ENCODE measurements at places on chromosomes 5 and 9.

- peak; percentile 24 for DNase-seq
These were observed 841.9 kb upstream of the ACO1 start for GRCh38 chr9:31542384-31543055.

GRCh38 chr5:67361932-67362729 lies 165.5 kb upstream of the CD180 start:
- DNase-seq = no peak

DNA sequence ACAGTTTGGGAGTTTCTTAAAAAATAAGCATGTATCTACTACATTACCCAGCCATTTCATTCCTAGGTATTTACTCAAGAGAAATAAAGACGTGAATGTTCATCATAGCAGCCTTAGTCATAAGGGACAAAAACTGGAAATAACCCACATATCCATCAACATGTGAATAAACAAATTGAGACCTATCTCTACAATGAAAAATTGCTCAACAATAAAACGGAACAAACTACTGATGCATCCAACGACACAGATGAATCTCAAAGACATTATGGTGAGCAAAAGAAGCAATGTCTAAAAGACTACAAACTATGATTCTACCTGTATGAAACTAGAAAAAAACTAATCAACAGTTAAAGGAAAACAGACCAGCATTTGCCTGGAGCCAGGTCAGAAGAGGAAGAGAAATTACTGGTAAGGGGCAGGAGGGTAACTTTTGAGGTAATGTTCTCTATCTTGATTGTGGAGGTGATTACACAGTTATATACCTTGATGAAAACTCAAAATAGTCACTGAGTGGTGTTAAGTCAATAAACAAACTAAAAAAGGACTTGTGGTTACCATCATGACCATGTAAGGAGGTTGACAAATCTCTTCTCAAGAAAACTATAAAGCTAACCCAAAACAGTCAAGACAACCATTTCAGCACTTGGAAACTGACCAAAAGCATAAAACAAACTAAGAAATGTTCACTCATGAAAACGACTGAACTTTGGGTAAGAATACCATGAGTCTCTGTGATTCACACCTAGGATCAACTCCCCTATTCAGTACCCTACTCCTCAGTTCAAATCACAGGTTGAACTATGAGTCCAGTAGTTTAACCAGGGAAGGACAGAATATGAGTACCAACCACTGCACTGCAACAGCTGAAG lies 10.4 kb downstream of the UIMC1 start:
- no peak for DNase-seq

DNA sequence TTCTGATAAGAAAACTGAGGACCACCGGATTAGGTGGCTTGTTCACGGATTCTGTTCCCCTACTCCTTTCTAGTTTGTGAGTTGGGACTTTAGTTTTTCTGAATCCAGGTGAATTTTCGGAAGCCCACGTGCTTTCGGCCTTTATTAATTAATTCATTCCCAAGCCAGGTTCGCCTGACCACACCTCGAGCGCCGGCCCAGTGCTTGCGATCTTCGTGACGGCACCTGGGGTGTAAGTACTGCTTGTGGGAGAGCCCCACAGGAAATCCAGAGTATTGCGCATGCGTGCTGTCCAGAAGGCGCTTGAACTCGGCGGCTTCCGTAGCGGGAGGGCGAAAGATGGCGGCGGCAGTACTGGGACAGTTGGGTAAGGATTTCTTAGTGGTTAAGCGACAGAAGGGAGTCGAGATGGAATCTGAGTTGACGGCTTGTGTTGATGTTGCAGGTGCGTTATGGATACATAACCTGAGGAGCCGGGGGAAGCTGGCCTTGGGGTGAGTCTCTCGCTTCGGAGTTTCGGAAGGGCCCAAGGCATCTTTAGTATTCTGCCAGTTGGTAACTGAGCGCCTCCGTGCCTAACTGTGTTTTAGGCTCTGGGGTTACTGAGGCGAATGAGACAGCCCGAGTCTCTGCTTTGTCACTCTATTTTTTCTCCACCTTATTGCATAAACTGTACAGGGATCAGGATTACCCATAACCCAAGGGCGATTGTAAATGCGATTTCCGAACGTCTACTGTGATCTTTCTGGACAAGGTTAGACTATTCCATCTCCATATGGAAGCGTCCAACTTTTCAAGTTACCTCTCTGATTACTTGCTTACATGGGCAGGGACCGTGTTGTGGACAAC lies at the start of gene MRPL22:
Gene MRPL22 (plus strand): TSS at position 302 of the 849 bp plus-strand sequence. CDS start 38 bp downstream, at position 340.
- peak; percentile 94 for DNase-seq

- DNase-seq = no peak
These were observed 5.1 kb downstream of the TEX48 start for GRCh38 chr9:114676901-114677300.

All from right hindlimb (tissue), 1 donor.